ENCODE measurements at places on chromosomes 6 and 20. TPM values are rescaled to one million over a fixed set of nuclear protein-coding genes. Genes with fewer than 3 reads are reported as not detected.

Gene B4GALT5
- total RNA-seq: 60.1 TPM

Gene FANCE
- 2.8 TPM for total RNA-seq

Gene MEI4
- not detected for total RNA-seq

Gene ANKEF1
- total RNA-seq: 7.8 TPM

Gene ARFGEF3
- 0.51 TPM for total RNA-seq

Gene PFDN4
- 51.0 TPM for total RNA-seq

Gene BPIFB6
- total RNA-seq: not detected

Gene SLC44A4
- total RNA-seq: 0.16 TPM

Gene RAET1L
- total RNA-seq: 0.40 TPM

Gene ZNF341
- 3.9 TPM for total RNA-seq

Gene BPIFA1
- total RNA-seq: not detected

Gene PROKR2
- total RNA-seq: not detected

Gene SIRPB1
- 0.51 TPM for total RNA-seq

Gene ZKSCAN8
- total RNA-seq: 4.7 TPM

Gene SLA2
- total RNA-seq: not detected

Gene SNRPB2
- total RNA-seq: 118 TPM

Gene ADGB
- total RNA-seq: not detected

Gene IMPG1
- total RNA-seq: not detected

Gene TPX2
- total RNA-seq: 98.2 TPM

Gene CTAGE9
- not detected for total RNA-seq

Gene TINAG
- not detected for total RNA-seq

Gene HLA-DMA
- total RNA-seq: 3.6 TPM

Gene SNAP25
- 18.9 TPM for total RNA-seq

Gene CCN6
- total RNA-seq: not detected

Gene HDGFL1
- total RNA-seq: not detected

Gene CALHM4
- not detected for total RNA-seq

Gene CDS2
- total RNA-seq: 59.4 TPM

Gene ADTRP
- total RNA-seq: 0.36 TPM

Gene TCEA2
- 48.1 TPM for total RNA-seq

Gene TRAPPC3L
- not detected for total RNA-seq

Gene OR2H2
- total RNA-seq: not detected

All from A549 treated with CORT108297 at 1 μM for 4 hours (cell line).